ENCODE measurements at places on chromosomes 6 and 20. TPM values are rescaled to one million over a fixed set of nuclear protein-coding genes. Genes with fewer than 3 reads are reported as not detected.

GRCh38 chr20:19701429-19701828, 56.6 kb upstream of the RIN2 start:
- no peak for DNase-seq

- no peak for DNase-seq
Measured at GRCh38 chr20:387520-387919, 7.0 kb downstream of the TRIB3 start.

DNA sequence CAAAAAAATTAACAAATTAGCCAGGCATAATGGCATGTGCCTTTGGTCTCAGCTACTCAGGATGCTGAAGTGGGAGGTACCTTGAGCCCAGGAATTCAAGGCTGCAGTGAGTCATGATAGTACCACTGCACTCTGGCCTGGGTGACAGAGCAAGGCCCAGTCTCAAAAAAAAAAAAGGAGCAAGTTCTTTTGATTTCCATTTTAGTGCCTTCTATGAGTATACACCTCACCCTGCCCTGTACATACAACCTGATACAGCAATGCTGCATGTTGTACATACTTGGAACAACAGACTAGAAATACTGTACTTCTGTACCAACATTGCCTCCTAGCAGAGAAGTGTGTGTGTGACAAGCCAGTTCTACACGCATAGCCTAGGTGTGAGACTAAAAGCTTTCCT, 97.3 kb upstream of the CARMIL1 start:
- no peak for DNase-seq

- DNase-seq: peak; percentile 52
Measured at GRCh38 chr6:75170691-75171560, 34.9 kb downstream of the COL12A1 start.

DNA sequence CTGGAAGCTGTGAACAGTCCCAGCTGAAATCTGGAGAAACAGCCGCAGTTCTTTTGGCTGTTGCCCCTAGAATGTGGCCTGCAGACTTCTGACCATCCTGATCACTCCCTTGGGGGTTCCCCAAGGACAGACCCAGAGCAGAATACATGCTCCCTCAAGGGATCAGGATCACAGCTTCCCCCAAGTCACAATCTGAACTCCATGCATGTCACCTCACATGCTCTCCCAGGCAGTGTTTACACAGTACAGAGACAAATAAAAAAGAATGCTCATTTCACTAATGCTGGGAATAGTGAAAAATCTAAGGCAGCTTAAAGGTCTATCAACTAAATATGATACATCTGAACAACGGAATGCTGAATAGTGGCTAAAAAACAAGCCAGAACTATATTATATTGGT, 20.5 kb downstream of the SPAG4 start:
- no peak for DNase-seq

SYCP2 gene
- polyA plus RNA-seq: 8.8 TPM

IL20RA gene
- 2.6 TPM for polyA plus RNA-seq

All from renal pelvis (tissue), 12 donors.